Lung (tissue), 17 donors: ENCODE measurements at places on chromosomes 4 and X. TPM values are rescaled to one million over a fixed set of nuclear protein-coding genes. Genes with fewer than 3 reads are reported as not detected.

The GPR50 gene
- not detected for total RNA-seq

- H3K4me3 ChIP-seq, result no peak overlapping the region
- no peaks in the 10 kb centered on the region for H3K4me1 ChIP-seq
- H3K27me3 ChIP-seq, result no peaks in the 10 kb centered on the region
Measured at GRCh38 chr4:125115476-125115875, 199.3 kb upstream of the FAT4 start.

The RNF128 gene
- 13.3 TPM for total RNA-seq

The AMBN gene
- not detected for total RNA-seq

The JAKMIP1 gene
- total RNA-seq, result 0.28 TPM

The CDKL5 gene
- total RNA-seq, result 37.3 TPM
